ENCODE measurements at places on chromosomes 7 and 10.

- DNase-seq = no peak
Measured at GRCh38 chr10:69885379-69886013, 83.8 kb downstream of the COL13A1 start.

DNA sequence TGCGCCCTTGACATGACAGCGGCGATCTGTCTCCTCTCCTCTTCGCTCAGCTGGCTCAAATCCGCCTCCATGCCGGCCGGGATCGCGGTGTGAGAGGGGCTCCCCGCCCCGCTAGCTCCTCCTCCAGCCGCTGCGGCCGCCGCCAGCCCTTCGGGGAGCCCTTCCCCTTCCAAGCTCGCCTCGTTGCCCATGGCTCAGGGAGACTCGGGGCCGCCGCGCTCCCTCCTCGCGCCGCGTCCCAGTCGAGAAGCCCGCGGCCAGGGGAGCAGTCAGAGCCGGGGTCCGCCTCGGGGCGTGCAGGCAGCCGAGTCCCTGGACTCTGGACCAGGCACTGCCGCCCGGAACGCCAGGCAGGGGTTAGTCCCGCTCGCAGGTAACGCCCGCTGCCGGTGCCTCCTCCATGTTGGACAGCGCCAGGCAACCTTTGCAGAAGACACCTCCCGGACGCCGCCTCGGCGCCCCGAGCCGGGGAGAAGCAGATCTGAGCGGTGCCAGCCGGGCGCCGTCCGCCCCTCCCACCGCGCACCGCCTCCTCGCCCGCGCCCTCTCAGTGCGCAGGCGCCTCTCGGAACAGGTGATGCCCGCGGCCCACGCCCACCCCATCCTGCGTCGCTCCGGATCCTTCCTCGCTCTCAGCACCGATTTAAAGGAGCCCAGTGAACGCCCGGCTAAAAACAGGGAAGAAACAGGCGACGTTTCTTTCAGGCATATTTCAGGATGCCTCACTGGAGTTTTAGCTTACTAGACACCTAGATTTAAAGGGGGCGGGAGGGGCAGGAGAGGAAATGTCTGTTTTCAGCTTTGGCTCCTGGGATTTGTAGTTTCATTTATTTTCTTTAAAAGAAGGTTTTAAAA, at the start of gene PCLO:
Gene PCLO (minus strand): TSS at position 483 of the 855 bp plus-strand sequence. CDS start 292 bp downstream, at position 191.
- no peak for DNase-seq

DNA sequence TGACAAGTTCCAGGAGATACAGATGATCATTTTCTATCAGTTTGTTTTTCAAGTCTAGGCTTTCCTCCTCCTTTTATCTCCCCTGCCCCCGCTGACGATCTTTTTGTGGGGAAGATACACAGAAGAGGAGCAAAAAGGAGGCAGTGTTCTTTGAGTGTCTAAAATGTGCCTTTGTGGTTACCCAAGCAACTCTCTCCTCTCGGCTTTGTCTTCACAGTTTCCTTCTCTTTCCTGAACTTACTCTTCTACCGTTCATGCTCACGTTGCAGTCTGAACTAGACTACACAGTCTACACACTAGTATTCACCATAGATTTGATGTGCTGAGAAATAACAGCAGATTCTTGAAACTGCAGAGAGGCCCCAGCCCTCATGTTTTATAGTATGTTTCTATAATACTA, 23.6 kb downstream of the CEP41 start:
- no peak for DNase-seq

DNA sequence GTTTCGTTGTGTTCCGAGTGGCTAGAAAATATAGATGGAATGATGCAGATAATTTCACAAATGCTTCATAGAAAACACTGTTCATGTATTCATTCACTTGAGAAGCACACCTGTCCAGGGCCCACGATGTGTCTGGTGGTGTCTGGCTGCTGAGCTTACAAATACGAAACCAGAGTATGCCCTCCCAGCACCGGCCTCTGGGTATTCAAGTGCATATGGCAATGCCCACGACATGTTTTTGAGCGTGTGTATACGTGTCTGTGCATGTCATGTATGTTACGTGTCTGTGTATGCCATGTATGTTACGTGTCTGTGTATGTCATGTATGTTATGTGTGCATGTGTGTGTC, 37.9 kb downstream of the IL2RA start:
- peak; percentile 46 for DNase-seq

DNA sequence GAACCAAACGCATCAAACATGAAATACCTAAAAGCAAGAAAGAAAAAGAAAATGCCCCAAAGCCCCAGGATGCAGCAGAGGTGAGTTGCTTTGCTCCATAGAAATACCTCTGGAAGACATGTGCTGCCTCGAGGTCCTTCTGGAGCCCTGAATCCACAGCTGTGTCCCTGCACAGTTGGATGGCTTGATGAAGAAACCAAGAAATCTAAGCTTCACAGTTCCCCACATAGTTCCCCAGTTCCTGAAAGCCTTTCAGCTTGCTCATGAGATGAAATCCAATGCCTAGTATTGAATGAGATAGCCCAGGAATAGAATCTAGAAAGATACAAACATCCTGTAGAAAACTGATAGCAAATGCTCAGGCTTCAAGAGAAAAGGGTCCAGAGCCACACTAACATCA, 182.8 kb downstream of the RTKN2 start:
- DNase-seq = peak; percentile 41

DNA sequence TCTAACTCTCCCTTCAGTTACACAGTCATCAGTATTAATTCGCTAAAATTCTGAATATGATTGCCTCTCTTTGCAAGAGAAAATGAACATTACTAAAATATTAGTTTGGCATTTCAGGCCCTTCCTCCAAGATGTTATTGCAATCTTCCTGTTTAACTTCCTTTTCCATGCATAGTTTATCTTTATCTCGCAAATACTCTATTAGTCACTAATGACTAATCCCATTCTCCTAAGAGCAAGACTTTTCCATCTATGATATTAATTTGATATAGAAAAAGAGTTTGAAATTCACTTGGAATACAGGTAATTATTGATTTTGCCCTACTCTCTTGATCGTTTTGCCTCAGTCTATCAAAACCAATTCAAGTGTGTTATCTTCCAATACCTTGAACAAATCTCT, 41.8 kb upstream of the SEMA3A start:
- no peak for DNase-seq

DNA sequence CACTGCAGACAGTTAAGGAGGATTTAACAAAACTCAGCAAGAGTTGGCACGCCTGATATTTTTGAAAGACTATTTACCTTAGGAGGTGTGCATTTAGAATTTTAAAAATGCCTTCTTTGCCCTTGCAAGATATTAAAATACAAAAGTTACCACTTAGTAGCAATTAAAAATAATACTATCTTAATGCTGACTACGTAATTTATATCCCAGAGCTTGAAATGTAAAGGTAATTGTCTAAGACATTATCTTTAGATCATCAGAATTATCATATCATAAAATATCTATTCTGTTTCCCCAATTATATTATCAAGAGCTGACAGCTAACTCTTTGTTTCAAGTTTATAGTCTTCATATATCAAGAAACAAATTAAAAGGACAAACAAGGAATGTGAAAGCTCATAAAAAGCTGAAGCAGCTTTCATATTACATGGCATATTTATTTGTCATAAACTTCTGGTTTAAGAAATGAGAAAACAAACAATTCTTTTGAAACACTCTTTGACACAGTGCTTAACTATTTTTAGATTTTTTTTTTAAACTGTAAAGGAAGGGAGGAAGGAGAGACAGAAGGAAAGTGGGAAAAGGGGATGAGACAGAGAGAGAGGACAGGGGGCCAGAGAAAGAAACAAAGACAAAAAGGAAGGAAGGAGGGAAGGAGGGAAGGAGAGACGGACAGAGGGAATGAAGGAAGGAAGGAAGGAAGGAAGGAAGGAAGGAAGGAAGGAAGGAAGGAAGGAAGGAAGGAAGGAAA, 73.5 kb downstream of the RTKN2 start:
- DNase-seq = no peak

- DNase-seq = no peak
Measured at GRCh38 chr7:137717811-137718271, 128.9 kb downstream of the DGKI start.

- DNase-seq = no peak
Measured at GRCh38 chr10:18122753-18123152, 17.5 kb upstream of the CACNB2 start.

- DNase-seq = peak; percentile 94
Measured at GRCh38 chr7:139109188-139109982, at the start of gene ZC3HAV1. Gene ZC3HAV1 (minus strand): TSS chr7:139109720. CDS start chr7:139109331, 389 bp downstream.

- DNase-seq = no peak
Measured at GRCh38 chr7:94042381-94042780, 38.2 kb upstream of the BET1 start.

- no peak for DNase-seq
Measured at GRCh38 chr10:219731-220472, 84.6 kb downstream of the ZMYND11 start.

- DNase-seq = no peak
Measured at GRCh38 chr7:114293289-114294012, 121.2 kb upstream of the FOXP2 start.

- peak; percentile 49 for DNase-seq
Measured at GRCh38 chr7:135207406-135208101, 3.8 kb downstream of the WDR91 start.

GRCh38 chr10:98463016-98463415, 16.3 kb upstream of the HPS1 start:
- DNase-seq = no peak

GRCh38 chr7:150800581-150801241, at the start of gene TMEM176A:
Gene TMEM176A (plus strand): TSS chr7:150800769. CDS start chr7:150801551, 782 bp downstream.
- no peak for DNase-seq

- no peak for DNase-seq
Measured at GRCh38 chr7:113209449-113210203, 91.3 kb upstream of the SMIM30 start.

GRCh38 chr7:97342512-97342911, 225.0 kb downstream of the SDHAF3 start:
- no peak for DNase-seq

DNA sequence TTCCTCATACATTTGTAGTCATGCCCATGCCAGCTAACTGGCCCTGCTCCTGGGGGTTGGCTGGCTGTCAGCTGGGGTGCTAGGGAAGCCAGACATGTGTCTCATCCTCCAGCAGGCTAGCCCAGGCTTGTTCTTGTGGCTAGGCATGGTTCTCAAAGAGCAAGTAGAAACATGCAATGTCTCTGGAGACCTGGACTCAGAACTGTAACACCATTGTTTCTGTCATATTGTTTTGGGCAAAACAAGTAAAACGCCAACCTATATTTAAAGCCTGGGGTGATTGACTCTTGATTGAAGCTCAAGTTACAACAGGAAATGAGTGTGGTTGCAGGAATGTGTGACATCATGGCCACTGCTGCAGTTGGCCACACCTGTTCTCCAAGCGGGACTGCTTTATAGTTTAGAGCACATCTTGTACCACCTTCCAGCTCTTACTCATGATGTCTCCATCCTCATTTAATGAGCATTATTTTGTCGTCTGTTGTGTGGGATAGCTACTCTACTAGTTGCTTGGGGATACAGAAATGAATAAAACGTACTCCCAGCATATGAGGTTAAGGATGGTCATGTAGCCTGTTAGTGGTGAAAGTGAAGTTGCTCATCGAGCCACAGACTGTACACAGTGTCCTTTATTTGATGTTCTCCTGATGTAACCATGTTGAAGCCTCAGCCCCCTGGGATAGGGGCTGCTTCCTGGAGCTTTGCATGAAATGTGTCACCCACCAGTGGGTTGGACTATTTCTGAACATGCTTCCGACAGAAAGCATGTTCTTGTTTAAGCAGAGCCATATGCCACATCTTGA, 168.4 kb downstream of the SORCS3 start:
- no peak for DNase-seq

GRCh38 chr7:158495786-158496185, 91.8 kb downstream of the PTPRN2 start:
- DNase-seq = no peak

GRCh38 chr10:104780946-104781595, 140.0 kb downstream of the SORCS3 start:
- DNase-seq = no peak

- DNase-seq = no peak
Measured at GRCh38 chr7:87220734-87221215, 1.2 kb upstream of the TMEM243 start.

DNA sequence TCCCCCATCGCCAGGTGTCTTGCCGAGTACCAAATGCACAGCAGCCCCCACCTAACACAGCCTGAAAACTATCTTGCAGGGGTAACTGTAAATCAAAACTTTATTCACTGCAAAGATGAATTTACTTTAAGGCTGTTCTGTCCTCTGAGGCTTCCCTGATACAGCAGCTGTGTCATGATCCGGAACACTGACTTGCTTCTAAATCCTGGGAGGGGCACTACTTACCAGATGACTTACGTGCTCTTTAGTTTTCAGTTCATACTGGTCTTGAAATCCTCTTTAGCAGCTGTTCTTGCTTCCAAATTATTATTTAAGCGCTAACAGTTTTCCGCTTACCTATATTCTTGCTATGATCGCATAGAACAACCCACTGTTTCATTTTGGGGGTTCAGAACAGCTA, 4.9 kb downstream of the DYNC1I1 start:
- DNase-seq = no peak

- DNase-seq = no peak
Measured at GRCh38 chr10:3255075-3255474, 82.5 kb upstream of the PITRM1 start.

DNA sequence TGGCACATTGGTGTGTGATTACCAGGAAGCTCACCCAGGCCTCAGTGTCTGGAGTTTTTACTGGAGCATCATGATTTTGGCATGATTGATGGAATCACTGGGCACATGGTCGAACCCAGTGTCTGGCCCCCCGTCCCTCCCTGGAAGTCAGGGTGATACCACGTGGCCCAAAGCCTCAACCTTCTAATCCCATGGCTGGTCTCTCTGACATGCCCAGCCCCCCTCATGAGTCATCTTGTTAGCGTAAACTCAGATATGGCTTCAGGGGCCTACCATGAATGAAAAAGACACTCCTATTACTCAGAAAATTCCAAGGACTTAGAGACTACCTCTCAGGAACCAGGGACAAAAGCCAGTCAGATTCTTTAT, 109.3 kb downstream of the GRK5 start:
- DNase-seq = no peak

DNA sequence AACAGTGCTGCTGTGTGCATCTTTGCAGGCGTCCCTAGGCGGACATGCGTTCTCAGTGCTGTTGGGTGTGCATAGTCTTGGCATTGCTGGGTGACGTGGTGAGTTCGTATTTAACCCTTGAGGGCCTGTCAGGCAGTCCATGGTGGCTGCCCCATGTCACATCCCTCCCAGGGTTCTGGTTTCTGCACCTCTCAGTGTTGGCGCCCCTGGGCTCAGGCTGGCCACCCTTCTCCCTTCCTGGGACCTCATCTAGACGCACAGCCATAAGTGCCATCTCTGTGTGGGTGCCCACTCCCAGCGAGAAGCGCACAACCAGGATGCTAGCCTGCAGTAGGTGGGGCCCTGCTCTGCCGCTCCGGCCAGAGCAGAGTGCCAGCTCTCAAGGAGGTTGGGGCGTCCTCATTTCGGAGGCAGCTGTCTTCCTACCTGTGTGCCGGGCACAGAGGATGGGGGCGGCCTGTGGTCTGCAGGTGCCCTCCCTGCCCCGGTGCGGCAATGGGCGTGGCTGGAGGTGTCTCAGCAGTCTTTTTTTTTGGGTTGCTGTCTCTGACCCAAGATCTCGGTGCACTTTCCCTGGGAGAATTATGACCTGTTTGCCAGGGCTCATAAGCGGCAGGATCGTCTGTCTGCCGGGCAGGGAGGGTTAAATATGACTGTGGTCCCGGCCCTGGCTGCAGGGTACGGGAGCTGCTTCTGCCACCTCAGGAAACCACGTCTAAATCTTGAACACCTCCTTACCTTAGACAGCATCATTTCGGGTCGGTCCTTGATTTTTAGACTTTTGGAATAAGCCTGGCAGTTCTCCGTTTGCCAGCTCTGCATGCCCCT, 6.5 kb downstream of the INPP5A start:
- no peak for DNase-seq

GRCh38 chr10:126969310-126969709, 64.1 kb downstream of the DOCK1 start:
- DNase-seq = no peak

Data from stimulated activated effector memory CD8-positive, alpha-beta T cell treated with anti-CD3 and anti-CD28 coated beads, Interleukin-12 subunit alpha, Interleukin-12 subunit beta, amount 100 ng/mL, for 72 hours (primary cell).